M059J (cell line): ENCODE measurements at places on chromosomes 16 and 17.

GRCh38 chr17:71963351-71963750 lies 157.5 kb upstream of the SOX9 start:
- peak; percentile 13 for DNase-seq

DNA sequence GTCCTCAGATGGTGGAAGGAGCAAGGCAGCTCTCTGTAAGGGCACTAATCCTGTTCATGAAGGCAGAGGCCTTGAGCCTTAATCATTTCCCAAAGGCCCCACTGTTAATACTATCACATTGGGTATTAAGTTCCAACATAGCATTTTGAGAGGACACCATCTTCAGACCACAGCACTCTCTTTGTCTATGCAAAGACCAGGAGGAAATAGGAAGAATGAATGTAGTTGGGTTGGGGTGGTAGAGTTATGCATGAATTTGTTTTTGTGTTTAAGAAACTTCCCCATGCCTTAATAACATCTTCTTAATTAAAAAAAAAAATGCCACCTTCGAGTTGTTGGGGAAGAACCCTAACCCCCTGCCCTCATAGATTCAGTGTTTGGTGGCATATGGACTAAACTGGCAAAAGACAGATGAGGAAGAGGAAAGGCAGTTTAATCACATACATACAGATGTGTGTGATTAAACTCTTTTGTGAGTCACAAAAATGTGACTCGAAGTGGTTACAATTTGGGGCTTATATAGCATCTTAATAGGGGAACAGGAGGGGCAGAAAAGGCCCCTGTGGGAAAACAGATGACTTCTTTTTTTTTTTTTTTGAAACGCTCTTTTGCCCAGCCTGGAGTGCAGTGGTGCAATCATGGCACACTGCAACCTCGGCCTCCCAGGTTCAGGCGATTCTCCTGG lies 35.0 kb upstream of the SLC5A10 start:
- no peak for DNase-seq

GRCh38 chr16:52896478-52897164 lies 156.1 kb downstream of the CHD9NB start:
- DNase-seq = no peak

DNA sequence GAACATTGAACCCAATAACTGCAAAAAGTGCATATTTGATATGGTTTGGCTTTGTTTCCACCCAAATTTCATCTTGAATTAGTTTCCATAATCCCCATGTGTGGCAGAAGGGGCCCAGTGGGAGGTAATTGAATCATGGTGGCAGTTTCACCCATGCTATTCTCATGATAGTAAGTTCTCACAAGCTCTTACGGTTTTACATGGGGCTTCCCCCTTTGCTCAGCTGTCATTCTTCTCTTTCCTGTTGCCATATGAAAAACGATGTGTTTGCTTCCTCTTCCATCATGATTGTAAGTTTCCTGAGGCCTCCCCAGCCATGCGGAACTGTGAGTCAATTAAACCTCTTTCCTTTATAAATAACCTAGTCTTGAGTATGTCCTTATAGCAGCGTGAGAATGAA lies 127.6 kb downstream of the CHD9NB start:
- no peak for DNase-seq

DNA sequence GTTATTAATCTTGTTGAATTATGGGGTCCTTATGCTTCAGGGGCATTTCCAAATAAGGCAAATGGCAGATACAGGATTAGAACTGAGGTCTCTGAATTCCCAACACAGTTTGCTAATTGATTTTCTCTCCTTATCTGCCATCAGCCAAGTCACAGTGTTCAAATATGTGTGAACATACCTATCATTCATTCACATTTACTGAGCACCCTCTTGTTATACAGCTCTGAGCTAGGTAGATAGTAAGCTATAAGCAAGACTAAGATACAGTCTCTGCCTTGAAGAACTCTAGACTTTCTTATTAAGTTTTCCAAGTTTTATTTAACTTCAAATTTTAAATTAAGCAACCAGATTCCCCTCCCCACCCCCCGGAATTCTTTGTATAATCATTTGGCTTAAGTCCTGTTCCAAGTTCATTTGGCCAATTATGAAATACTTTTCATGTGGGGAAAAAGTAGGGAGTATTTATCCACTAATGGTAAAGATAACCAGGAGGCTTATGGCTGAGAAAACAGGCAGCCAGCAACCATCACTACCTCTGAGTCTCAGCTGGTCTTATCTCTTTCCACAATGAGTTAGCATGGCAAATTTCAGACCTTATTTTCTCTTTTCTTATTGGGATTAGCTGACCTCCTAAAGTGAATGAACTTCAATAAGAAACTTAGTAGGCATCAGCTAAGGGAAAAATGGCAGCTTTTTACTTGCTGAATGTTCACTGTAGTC lies 31.4 kb upstream of the CORO6 start:
- no peak for DNase-seq

DNA sequence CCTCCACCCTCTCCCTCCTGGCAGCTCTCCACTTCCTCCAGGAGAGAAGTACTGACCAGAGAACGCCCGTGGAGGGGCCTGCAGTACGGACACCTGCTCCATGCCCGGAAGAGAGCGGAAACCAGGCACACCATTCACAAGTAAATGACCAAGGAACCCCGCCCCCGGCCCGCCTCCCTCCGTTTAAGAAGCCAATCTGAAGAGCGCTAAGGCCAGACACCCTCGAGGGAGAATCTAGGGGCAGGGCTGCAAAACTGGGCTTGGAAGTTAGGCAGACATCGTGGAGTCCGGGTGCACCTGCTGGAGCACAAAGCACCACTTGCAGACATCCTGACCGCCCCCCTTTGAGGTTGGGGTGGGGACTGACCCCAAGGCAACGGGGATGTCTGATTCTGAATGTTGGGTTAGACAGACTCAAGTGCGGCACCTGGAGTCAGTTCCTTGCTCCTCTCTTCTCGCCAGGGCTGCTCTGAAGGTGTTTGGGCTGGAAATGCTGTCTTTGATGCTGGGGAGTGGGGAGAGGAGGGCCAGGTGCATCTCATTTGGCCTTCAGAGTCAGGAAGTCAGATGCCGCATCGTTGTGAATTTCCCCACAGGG lies 964 bp upstream of the FAAP100 start:
- DNase-seq = peak; percentile 86

DNA sequence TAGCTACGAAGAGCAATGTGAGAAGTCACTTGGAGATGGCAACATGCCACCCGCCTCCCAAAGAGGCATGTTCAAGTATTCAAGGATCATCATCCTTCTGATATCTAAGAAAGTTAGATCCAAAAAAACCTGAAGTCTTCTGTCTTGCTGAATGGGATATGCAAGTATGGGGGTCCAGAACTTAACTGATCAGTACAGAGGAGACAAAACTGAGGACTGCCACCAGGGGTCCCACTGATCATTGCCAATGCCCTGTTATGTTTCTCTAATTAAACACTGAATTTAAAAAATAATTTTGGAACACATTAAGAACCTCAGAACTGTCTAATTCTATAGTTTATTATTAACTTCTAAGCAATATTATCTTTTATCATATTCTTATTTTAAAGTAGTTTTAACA lies 99.7 kb downstream of the CDH8 start:
- no peak for DNase-seq

GRCh38 chr16:24737391-24737871 lies 8.0 kb downstream of the TNRC6A start:
- peak; percentile 65 for DNase-seq

GRCh38 chr17:76585033-76585648 lies 519 bp downstream of the ST6GALNAC2 start:
- no peak for DNase-seq

- no peak for DNase-seq
Measured at GRCh38 chr17:3718201-3718600, 5.5 kb upstream of the HASPIN start.

GRCh38 chr17:16929757-16930520 lies 42.0 kb downstream of the TNFRSF13B start:
- no peak for DNase-seq

GRCh38 chr17:80384078-80384960 lies 30.6 kb upstream of the ENDOV start:
- no peak for DNase-seq

- peak; percentile 50 for DNase-seq
Measured at GRCh38 chr16:9053006-9053601, 38.3 kb upstream of the HAPSTR1 start.

DNA sequence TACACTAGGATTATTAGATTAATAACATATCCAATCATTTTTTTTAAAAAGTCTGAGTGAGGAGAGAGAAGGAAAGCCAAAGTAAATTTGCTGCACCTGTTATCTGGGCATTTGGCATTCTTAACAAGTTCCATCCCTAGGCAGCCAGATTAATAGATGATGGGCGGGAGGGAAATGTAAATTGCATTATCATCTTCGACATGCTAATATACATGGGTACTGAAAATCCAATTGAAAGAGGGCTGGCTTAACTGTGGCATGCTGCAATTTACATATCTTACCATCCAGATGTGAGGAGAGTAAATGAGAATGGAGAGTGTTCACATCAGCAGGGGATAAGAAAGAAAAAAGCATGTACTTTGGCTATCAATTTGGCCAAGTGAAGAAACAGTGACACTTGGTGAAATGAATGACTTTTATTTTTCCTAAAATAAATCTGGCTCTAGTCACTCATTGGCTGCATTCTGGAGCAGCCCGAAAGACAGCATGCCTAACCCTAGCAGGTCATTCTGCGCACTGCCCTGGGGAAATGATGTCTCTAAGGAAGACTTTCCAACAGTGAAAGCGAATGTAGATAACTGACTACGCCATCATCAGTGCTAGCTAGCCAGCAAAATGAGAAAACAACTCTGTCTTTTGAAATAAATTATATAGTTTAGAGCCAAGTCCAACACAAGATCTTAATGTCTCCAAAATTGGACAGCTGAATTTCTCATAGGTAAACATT lies 57.9 kb downstream of the HYDIN start:
- no peak for DNase-seq

- peak; percentile 57 for DNase-seq
Measured at GRCh38 chr16:25035494-25036405, 20.6 kb upstream of the ARHGAP17 start.

GRCh38 chr16:10614685-10615084 lies 34.3 kb upstream of the EMP2 start:
- no peak for DNase-seq

GRCh38 chr16:75589306-75589705 lies 23.1 kb downstream of the GABARAPL2 start:
- no peak for DNase-seq

DNA sequence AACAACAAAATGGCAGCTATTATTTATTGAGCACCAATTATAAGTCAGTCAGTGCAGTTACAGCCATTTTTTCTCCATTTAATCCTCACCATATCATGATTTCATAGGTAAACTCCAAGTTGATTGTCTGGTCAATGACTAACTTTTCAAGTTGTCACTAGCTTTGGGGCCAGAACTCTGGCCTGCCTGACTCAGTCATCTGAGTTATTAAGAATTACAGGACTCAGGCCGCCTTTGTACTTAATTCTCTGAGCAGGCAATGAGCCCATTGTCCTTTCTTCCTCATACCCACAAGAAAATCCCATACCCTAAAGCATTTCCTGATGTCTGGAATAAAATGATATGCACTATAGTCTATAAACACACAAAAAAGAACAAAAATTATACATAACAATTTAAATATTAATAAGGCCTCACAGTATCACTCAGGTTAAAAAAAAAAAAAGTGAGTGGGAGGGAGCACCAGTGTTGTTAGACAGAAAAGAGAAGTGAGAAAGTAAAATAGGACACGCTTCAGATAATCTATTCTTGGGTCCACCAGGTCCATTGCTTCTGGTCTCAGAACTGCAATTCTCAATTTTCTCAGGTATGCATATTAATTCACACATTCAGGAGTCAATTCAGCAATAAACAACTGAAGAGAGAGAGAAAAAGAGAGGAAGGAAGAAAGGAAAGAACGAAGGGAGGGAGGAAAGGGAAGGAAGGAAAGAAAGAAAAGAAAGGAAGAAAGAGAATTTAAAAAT lies 70.2 kb downstream of the SPAG9 start:
- DNase-seq = peak; percentile 15

GRCh38 chr17:27362909-27363308 lies 69.0 kb downstream of the WSB1 start:
- DNase-seq = no peak

DNA sequence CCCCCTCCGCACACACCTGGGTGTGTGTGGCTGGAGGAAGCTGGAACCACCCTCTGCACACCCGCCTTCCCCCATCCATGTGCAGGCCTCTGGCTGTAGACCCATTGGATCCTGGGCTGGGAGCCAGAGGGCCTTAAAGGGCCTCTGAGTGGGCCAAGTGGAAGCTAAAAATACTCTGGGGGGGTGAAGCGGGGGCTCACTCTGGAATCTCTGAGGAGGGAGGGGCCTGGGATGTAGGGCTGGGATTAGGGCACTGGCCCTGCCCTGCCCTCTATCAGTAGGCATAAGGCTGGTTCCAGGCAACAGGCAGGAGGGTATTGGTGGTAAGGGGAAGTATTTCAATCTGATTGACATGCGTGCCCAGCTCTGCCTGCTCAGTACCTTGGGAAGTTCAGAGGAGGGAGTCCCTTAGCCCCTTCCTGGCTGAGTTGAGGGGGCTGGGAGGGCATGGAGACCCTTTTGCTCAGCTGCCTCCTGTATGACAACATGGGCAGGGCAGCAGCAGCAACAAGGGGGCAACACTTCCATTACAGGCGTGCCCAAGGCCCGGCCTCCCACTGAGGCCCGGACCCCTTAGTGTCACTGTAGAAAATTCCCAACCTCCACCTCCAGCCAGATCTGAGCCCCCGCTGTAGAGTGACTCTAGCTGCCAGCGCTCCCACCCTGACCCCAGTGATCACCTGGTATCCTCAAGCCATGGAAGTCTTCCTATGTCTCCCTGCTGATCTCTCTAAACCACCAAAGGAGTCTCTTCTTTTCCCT lies 5.2 kb downstream of the ITGA3 start:
- peak; percentile 91 for DNase-seq

- DNase-seq = peak; percentile 96
Measured at GRCh38 chr17:45319239-45319703, 2.5 kb upstream of the MAP3K14 start.

DNA sequence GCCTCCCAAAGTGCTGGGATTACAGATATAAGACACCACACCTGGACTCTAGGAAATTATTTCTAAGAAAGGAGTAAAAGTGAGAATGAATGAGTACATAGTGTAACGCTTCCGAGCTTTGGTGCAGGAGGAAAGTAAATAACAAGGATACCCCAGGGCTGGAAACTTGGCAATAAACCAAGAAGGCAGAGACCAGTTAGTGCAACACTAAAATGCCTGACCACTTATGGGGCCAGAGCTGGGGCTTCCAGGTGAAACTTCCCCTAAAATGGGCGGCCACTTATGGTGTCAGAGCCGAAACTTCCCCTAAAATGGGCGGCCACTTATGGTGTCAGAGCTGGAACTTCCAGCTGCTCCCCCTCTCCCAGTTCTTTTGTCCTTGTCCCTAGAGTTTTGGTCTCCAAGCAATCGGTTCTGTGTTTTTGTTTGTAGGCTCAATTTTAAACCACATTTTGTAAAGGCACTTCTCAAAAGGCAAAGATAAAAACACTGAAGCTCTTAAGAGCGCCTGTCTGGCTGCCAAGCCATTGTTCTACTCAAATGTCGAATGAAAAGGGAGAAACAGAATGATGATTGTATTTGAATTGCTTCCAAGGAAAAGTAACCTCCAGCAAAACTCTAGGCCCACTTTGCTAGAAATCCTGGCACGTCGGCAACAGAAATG lies 63.9 kb downstream of the NXN start:
- DNase-seq = peak; percentile 74

GRCh38 chr17:73069164-73069770 lies 23.2 kb downstream of the SLC39A11 start:
- DNase-seq = no peak

GRCh38 chr17:75667825-75668224 lies 687 bp downstream of the SAP30BP start:
- no peak for DNase-seq

GRCh38 chr16:12902511-12903372 lies 1.3 kb downstream of the SHISA9 start:
- DNase-seq = no peak
